RWPE2 (cell line): ENCODE measurements at places on chromosomes 11 and 22.

GRCh38 chr11:2178906-2179494, 7.4 kb upstream of the TH start:
- DNase-seq = peak; percentile 94

- DNase-seq = peak; percentile 32
Measured at GRCh38 chr22:44366372-44367300, 53.9 kb upstream of the SHISAL1 start.

- no peak for DNase-seq
Measured at GRCh38 chr11:84522331-84522730, 1104.8 kb downstream of the DLG2 start.

DNA sequence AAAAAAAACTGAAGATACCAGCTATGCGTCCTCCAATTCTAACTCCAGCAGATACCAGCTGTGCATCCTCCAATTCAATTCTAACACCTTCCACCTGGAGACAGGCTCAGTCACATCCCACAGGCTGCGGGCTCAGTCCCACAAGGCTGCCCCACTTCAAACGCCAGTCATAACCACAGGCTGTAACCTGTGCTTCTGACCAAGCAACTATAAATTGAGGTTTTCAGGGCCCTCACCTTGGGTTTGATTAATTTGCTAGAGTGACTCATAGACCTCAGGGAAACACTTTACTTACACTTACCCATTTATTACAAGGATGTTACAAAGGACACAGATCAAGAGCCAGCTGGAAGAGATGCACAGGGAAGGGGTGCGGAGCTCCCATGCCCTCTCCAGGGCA, 32.4 kb upstream of the MSANTD2 start:
- DNase-seq = no peak

DNA sequence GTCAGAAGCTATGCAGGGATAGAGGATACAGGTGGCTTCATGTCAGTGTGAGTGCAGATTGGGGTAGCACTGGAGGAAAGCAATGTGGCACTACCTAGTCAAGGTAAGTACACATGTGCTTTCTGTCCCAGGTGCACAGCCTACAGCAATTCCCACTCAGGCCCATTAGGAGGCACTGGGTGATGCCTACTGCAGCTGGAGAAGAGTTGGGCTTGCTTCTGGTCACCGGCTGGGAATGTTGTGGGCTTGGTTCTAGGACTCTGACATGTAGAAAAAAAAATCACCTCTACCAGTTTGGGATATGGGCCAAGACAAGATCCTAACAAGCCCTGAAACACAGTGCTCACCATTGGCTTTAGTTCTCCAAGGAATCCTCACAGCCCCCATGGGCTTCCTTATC, 69.7 kb downstream of the TENM4 start:
- no peak for DNase-seq

DNA sequence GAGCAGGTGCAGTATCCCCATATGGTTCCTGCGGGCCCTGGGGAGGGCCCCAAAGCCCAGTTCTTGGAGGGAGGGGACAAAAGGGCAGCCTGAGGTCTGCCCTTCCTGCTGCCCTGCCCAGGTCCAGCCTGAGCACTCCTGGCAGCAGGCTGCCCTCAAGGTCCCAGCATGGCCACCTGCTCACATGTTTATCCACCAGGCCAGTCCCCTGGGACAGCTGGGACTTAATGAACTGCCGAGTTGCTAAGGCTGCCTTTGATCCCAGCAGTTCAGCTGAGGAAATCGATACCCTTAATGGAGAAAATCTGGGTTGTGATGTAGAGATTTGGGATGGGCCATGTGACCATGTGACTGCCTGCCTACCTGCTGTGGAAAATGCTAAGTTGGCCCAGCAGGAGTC, 146.2 kb downstream of the TRIM29 start:
- no peak for DNase-seq

DNA sequence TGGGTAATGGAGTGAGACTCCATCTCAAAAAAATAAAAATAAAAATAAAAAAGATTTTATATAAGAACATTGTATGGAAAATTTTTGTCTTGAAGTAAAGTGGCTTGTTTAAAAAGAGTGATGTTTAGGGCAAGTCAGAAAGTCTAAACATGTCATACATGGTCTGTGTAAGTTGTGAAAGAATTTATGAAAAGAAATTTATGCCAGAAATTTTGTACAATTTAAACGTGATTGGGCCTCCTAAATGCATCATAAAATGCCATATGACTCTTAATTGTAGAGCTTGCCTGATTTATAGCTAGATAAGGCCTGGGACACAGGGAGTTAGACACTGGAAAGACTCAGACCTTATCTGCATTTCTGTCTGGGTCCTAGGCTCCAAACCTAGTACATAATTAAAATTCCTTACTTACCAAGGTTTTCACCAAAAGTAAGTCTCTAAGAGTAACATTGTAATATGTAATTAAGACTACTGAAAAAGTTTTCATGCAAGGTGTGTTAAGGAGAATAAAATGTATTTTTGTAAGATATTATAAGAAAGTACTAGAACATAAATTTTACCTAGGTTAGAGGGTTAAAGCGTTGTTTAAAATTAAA, 110.5 kb downstream of the AASDHPPT start:
- DNase-seq = no peak

DNA sequence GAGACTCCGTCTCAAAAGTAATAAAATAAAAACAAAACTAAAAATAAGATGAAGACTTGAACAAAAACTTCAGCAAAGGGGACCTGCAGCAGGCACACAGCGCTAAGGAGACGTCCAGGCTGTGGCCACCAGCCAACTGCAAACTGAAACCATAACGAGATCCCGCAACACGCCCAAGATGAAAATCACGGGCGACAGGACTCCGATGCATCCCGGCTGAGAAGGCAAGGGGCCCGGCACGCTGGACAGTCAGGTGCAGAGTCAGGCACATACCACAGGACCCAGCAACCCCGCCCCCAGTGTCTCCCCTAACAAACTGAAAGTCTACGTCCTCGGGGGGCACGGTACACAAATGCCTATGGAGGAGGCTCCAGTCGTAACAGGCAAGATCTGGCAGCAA, 9.2 kb downstream of the HRAS start:
- no peak for DNase-seq

- peak; percentile 69 for DNase-seq
Measured at GRCh38 chr11:911031-911889, 650 bp upstream of the CHID1 start.

- no peak for DNase-seq
Measured at GRCh38 chr22:27911330-27911729, 7.7 kb downstream of the PITPNB start.

DNA sequence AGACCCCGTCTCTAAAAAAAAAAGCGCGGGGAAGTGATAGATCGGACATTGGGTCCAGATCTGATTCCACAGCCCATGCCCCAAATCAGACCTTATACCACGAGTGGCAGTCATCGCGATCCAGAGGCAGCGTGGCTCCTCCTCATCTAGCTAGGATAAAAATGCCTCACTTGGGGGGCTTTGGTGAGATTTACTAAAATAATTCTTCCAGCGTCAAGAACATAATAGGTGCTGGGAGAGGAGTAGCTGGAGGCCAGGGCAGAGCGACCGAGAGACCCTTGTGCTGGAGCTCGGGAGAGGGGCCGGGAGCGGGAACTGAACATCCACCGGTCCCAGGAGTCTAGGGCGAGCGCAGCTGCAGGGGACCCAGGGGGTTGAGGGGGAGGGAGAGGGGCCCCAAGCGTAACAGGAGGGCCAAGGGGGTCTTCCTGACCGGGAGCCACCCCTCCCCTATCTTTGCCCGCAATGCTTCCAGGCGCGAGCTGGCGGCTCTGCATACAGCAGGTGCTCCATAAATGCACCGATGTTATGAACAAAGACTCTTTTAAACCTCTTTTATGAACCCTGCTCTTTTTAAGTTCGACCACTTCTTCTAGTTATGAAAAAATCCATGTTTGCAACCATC, 823 bp upstream of the CPT1A start:
- no peak for DNase-seq

DNA sequence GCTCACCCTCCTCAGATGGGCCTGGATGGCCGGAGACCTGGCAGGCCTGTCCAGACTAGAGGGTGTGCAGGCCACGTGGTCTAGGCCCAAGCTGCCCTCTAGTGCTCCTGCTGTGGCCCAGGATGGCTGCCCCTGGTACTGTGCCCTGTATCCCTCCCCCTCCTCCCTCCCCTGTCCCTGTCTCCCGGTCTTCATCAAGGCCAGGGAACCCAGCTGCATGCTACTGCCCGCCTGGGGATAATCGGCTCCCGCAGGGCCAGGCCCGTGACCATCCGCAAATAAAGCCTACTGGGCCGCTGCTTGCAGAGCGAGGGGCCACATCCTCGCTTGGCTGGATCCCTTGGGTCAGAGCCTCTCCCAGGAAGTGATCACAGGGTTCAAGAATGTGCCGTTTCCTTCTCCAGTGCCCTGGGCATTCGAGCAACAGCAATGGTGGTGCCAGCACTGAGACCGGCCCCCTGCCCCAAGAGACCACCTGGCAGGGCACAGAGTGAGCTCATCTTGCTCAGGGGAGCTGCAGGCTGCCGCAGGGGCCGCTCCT, 51.1 kb downstream of the WNT7B start:
- no peak for DNase-seq

DNA sequence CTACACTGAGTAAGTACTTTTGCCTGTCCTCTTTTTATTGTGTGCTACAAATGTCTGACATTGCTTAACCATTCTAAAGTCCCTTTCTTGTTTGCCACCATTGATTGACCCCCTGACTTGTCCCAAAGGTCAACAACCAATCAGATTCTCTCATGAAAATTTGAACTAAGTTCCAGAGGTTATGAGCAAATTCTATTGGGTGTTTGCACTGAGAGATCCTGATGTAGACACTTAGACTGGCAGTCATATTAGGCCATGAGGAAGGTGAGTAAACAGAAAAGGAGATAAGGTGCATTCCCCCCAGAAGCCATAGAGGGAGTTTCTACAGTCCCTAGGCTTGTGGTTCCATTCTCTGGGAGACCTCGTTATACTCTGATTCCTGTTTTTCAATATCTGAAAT, 101.3 kb upstream of the E2F8 start:
- DNase-seq = no peak

DNA sequence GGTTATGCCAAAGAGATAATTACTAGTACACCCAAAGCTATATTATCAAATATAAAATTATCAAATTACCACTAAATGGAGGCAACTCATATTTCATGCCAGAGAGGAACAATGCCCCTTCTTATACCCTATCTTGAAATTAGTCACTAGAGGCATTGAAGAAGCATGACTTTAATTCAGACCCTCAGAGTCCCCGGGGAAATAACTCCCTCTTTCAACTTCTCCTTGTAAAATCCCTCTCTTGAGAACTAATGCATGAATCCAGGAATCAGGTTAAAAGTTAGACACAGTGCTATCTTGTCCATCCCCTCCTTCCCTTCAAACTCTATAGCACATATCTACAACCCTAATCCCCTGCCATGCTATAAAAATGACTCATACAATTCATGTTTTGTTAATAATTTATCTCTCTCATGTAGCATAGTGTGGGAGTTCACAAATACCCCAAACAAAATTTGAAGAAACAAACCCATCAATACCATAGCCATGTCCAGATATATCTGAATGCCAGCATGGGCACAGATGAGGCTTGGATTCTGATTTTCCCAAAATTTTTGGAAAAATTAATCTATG, 665.4 kb downstream of the KCNA4 start:
- DNase-seq = no peak

GRCh38 chr11:26743622-26744021, 21.8 kb upstream of the SLC5A12 start:
- no peak for DNase-seq

DNA sequence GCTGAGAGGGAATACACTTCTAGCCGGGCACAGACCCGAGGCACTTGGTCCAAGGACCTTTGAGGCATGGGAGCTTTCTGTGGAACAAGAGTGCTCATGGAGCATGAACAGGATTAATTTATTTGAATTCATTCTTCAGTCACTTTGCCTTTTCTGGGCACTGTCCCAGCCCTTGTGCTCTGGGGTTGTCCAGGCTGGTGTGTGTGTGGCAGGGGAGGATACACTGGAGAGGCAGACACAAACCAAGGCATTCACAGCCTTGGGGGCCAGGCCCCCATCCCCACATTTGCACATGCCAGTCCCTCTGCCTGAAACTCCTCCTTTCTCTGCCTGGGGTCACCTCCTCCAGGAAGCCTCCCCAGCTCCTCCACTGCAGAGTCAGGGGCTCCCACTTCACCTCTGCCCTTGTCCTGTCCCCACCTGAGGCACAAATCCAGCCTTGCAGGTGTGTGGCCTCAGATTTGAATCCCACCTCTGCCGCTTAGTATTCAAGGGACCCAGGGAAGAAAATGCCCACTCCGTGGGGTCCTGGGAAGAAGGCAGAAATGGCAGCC, 55.5 kb downstream of the MYO7A start:
- no peak for DNase-seq

DNA sequence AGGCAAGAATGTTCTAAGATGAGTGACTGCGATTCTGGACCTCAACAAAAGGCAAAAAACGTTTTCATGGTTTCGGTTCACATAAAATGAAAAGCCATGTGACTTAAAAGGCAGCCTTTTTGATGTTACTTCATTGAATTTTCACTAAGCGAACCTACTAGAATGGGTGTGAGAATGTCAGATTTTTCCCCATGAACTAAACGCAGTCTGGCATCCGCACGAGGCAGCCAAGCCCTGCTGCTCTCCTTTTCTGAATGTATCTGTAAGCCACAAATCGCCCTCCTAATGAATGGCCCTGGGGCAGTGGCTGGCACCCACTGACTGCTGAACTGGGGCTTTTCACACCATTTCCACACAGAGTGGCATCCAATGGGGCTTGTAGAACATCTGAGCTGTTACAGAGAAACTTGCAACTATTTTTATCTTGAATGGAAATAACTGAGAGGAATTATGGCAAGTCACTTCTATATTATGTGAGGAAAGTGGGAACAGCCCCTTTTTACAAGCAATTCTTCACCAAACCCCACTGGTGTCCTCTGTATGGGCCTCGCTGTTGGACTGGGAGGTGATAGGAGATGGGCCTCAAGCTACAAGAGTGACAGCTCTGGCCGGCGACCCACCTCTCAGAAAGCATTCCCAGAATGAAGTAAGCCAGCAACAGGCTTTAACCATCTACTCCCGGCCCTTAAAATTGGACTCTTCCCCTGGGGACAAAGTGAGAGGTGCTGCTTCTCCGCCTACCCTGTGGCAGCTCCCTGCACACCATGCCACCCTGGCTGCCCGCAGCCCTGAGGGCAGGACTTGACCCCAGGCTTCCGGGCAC, 29.4 kb downstream of the PPP2R1B start:
- no peak for DNase-seq

GRCh38 chr11:65866509-65867283, 5.9 kb downstream of the EFEMP2 start:
- DNase-seq = no peak

GRCh38 chr11:77205467-77206263, 77.6 kb downstream of the MYO7A start:
- no peak for DNase-seq

DNA sequence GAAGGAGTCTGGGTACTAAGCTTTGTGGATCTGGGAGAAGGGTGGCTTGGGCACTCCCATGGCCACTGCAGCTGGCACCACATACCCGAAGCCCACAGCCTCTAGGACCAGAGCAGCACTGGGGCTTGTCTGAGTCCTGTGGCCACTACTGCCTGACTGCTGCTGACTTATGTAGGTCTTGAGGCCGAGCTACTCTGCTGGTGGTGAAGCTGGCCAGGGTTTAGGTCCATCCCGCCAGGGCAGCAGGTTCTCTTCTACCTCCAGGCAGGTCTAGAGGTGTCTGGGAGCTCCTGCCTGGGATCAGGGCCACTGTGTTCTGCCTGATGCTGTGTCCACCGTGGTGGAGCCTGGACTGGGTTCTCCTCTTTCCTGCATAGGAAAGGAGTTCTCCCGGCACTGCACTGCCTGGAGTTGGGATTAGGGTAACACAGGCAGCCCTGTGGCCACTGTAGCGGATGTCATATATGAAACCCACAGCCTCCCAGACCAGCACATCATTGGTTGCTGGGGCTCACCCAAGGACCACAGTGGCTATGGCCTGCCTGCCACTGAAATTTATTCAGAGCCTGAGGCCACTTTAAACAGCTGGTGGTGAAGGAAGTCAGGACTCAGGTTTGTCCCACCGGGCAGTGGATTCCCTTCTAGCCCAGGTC, 109.8 kb upstream of the SERPIND1 start:
- DNase-seq = no peak
